ENCODE measurements at places on chromosomes 3 and 15. TPM values are rescaled to one million over a fixed set of nuclear protein-coding genes. Genes with fewer than 3 reads are reported as not detected.

Gene KCNH8
- total RNA-seq = not detected

Gene CEP19
- total RNA-seq = 4.5 TPM

Gene GOLGA8K
- 0.13 TPM for total RNA-seq

Gene ARL14
- total RNA-seq = not detected

Gene TRPM1
- total RNA-seq = not detected

Gene FBXL2
- 21.9 TPM for total RNA-seq

Gene SKOR1
- not detected for total RNA-seq

Gene AGTR1
- 5.1 TPM for total RNA-seq

All from LHCN-M2 (cell line).